Omental fat pad (tissue), 4 donors: ENCODE measurements at places on chromosomes 7 and 10. TPM values are rescaled to one million over a fixed set of nuclear protein-coding genes. Genes with fewer than 3 reads are reported as not detected.

Gene VPS37D
- 0.28 TPM for total RNA-seq

DNA sequence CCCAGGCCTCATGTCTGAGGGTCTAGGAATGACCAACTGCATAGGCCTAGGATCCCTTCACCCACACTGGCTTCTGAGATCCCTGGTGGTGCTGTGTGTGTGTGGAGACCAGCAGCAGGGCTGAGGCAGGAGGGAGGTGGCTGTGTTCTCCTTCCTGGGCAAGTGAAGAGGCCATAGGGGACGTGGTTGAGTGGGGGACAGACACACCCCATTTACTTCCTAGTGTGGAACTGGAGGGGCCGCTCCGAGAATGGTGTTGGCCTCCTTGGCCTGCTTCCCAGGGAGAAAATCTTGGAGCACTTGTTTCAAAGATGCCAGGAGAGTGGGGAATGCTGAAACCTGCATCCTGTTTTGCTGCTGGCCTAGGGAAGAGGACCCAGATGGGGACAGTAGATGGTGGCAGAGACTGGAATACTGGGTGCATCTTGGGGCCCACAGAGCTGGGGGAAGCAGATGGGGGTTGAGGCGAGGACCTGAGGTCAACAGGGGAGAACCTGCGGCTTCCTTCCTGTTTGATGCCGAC is 19.1 kb downstream of the UBTD1 start:
- DNase-seq = no peak

GRCh38 chr10:7475046-7475911 is 64.4 kb upstream of the SFMBT2 start:
- DNase-seq = no peak

DNA sequence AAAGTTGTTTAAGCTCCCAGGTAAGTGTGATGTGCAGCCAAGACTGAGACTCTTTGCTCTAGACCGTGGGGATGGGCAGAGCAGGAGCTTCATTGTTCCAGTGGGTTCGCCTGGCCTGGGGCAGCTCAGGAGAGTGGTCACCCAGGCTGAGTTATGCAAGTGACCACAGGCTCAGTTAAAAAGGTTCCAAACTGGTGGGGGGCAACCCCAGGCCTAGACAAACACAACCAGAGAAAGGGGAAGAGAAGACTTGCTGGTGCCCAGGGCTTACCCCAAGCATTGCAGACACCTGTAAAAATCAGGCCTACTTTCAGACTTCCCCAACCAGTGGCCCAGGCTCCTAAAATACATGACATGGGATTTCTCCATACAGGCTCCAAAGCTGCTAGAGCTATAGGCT is 21.6 kb downstream of the CREB3L2 start:
- DNase-seq = no peak

GRCh38 chr7:43781726-43782607 is 23.5 kb downstream of the BLVRA start:
- DNase-seq = no peak

DNA sequence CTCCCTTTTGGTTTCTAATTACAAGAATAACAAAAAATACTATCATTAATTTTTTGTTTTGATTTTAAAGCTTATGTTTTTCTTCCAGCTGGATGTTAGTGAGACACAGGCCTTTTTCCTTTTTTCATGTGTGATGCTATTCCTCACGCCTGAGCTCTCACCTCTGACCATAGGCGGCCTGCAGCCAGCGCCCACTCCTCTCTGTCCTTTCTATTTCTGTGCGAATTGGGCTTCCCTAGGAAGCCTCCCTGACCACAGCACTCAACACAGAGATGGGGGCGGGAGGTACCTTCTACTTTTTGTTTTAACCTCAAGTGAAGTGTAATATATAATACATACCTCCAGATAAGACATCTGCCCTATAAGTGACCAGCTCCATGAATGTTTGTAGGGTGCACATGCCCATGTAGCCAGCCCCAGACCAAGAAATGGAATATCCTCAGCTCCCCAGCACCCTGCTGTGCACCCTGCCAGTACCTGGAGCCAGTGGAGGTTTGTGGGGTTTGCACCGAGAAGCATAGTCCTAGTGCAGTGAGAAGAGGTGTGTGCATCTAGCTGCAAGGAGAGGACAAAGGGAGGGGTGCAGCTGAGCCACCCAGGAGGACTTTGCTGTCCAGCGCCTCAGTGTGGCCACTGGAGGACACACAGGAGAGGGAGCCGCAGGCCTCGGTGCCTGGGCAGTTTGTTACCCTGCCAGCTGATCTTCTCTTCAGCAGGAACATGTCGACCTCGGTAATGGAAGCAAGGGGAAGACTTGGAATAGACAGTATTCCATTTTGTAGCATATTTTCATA is 38.5 kb downstream of the BNIP3 start:
- no peak for DNase-seq
